ENCODE measurements at places on chromosomes 7 and 10.

DNA sequence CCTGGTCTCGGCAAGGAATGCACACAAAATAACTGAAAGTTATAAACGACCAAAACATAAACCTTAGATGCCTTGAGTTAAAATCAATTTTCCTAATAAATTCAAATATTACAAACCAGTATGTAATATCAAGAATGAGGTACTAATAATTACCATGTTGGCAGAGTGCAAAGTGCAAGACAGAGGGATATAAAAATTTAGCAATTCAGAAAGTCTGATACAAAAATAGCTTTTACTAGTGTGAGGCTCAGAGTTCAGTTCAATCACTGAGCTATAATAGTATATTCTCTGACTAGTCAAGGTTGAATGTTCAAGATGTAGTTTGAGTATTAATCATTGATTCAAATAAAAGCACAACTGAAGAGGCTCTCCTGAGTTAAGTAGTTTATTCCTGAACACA lies 4.8 kb upstream of the AUTS2 start:
- DNase-seq: no peak

DNA sequence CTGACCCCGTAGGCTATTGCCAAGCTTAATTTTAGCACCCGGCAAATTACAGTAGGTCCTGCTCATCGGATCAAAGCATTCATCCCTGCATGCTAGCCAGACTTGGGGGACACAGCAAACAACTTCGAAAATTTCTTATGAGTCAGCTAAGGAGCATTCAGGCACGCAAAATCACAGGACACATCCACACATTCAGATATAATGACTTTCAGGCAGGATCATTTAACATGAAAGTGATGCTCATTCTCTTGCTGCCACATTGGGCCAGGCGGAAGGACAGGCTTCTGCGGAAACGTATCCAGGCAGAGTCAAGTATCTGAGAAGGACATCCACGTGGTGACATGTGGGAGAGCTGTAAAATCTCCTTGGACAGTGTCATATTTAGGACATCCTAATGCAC lies 474.0 kb upstream of the NRP1 start:
- no peak for DNase-seq

DNA sequence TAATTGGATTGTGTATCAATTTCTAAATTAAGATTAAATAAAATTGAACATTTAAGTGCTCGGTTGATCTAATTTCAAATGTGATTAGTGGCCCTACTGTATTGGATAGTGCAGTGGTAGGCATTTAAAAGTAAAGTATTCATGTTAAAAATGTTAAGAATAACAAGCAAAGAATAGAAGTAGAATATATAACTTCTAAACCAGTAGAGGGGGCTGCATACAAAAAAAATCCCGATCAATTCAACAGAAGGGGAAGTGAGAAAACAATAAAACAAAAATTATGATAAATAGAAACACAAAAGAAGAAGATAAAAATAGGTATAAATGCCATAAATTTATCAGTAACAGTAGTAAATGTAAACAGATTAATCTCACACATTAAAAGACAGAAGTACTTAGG lies 24.9 kb upstream of the WDFY4 start:
- DNase-seq: no peak

DNA sequence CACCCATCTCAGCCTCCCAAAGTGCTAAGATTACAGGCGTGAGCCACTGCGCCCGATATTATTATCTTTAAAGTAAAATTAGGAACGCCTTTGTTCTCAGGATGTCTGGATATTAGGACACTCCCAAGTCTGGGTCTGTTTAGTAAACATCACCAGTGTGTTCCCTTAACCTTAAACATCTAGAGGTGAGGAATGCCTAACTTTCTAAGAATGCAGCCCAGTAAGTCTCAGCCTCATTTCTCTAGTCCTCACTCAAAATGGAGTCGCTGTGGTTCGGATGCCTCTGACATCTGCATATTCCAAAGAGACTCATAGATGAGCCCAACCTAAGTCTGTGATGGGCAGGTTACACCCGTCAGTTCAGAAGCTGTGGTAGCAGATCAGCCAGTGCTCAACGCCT lies 4.3 kb upstream of the INSYN2A start:
- no peak for DNase-seq

- no peak for DNase-seq
These were observed 18.5 kb downstream of the SLC13A4 start for GRCh38 chr7:135709508-135709907.

- no peak for DNase-seq
These were observed 10.1 kb downstream of the PON2 start for GRCh38 chr7:95424716-95425115.

DNA sequence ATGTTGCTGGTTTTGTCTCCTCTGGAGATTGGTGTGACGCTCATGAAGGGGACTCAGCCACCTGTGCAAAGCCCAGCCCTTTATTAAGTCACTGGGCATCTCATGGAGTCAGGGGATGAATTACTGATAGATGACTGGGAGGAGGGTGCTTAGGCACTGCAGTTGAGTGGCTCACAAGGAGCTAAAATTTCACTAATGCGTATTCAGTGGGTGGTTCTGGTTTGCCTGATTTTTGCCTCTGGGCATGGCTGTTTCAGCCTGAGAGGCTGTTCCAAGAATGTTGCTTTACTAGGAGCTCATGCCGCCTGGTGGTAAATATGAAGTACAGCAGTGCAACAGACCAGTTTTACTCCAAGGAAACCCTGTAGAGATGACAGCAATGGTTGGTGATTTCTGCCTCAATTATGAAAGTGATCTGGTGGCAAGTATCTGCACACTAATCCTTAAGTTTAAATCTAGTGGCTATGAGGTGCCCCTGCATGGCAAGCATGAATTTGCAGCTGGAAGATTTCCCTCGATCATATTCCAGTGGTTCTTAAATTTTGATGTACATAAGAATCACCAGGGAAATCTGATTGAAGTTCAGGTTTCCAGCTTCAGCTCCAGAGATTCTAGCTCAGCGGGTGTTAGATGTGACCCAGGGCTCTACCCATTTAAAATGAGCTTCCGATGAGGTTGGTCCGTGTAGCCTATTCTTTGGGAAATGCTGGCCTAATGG lies 19.9 kb downstream of the ACTA2 start:
- no peak for DNase-seq

DNA sequence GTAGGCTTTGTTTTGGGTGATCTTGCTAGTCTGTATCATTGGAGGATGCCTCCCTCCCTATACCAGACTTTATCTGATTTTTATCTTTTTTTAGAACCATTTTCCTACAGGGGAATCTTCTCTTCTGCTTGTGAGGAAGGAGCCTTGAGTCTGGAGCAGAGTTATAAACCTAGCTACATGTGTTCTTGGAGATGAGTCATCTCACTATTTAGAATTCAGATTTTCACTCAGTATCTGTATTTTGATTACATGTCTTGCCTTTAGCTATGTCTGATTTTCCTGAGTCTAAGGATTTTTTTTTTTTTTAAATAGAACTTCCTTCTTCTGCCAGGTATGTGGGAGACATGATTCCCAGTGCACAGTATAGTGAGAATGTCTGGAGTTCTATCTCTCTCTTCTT lies 211.6 kb upstream of the MBL2 start:
- DNase-seq: no peak

GRCh38 chr10:71323407-71323806 lies 4.3 kb downstream of the SLC29A3 start:
- no peak for DNase-seq

DNA sequence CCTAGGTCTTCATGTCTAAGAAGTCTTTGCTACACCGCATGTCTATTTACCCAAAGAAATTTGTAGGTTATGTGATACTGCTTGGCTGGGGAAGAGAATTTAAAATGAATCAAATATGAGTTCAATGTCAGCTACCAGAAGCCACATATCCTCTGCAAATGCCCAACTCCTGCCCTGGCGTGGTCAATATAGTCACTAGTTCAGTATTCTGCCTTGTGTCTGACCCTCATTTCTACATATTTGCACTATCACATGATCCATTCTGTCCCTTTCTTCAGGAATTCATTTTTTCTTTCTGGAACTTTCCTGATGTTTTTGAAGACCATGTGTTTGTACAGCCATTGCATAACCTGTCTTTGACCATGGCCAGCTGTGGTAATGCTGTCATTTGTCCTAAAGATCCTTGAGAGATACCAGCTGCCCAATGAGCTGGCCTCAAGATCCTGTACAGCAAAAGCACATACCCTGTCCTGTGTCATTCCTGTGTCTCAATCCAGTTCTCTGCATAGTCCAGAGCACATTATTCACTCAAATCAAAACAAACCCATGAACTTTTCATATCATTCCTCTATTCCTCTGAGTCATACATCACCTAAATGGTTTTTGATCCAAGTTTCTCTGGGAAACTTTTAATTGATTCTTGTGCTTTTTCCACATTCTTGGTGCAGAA lies 524.5 kb downstream of the PARD3 start:
- no peak for DNase-seq

DNA sequence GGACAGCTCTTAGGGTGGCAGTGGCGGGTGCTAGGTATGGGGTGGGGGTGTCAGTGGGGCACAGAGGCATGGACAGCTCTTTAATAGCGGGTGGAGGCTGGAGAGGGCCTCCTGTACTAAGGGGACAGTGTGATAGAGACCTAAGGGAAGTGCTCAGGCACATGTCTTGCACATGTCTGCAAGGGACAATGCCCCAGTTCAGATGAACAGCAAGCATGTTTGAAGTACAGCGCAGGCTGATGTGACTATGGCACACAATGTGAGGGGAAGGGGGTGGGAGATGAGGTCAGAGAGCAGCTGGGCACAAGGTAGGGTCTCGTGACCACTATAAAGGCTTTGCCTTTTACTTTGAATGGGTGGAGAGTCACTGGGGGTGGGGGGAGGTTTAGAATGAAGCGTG lies 3.5 kb downstream of the GIMAP8 start:
- DNase-seq: no peak

DNA sequence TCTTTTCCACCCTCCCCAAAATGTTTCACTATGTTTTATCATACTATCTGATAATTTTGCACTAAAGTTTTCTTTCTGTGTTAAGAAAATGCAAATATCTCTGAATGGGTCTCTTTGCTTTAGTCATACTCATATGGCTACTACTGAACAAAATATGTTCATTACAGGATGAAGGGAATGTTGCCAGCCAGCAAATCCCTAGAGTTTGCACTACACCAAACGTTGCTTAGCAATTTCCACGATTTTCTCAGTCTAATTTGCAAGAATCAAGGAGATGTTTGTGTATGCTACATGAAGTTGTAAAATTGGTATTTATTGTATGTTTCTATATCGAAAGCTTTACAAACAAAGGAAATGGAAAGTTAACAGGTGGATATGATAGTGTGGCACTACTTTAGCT lies 10.6 kb upstream of the MAGI2 start:
- no peak for DNase-seq

DNA sequence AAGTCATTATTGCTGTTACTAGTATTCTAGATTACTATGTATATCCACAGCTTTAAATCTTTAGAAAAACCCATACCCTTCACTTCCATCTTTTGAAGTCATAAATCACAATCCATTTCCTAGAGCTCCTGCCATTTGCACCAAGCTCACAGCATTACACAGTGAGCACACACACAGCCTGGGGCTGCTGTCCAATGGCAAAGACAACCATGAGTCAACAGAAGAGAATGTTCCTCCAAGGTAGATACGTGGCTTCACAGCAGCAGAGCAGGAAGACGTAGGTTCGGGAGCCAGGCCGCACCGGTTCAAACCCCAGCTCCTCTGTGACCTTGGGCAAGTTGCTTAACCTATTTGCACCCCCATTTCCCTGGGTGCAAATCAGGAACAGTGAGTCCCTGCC lies 234.6 kb downstream of the DIP2C start:
- DNase-seq: no peak

DNA sequence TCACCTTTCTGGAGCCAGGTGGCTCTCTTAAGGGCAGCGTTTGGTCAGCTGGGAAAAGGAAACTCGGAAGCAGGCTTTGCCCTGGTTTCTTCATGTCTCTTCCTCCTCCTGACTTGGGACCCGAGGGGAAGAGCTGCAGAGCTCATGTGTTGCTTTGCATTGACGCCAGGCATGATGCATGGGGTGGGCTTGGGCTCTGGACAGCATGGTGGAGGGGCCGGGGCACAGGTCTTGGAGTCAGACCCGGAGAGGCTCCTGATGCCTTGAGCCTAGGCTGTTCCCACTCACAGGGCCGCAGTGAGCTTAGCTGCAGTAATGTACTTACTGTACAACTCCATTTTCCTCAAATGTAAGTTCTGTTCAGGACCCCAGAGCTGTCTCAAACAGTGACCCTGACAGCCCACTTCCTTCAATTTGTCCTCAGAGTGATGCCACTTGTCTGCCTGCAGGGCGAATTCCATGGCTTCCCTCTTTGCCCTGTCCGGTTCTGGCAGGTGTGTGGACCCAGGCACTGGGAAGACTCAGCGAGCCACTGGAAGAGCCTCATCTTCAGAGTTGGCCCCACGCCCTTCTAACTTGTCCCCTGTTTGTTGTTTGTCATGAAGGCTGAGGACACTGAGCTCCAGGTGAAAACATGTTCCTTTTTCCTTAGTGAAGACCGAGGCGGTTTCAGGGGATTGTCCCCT lies 50.2 kb downstream of the ZNF467 start:
- no peak for DNase-seq

DNA sequence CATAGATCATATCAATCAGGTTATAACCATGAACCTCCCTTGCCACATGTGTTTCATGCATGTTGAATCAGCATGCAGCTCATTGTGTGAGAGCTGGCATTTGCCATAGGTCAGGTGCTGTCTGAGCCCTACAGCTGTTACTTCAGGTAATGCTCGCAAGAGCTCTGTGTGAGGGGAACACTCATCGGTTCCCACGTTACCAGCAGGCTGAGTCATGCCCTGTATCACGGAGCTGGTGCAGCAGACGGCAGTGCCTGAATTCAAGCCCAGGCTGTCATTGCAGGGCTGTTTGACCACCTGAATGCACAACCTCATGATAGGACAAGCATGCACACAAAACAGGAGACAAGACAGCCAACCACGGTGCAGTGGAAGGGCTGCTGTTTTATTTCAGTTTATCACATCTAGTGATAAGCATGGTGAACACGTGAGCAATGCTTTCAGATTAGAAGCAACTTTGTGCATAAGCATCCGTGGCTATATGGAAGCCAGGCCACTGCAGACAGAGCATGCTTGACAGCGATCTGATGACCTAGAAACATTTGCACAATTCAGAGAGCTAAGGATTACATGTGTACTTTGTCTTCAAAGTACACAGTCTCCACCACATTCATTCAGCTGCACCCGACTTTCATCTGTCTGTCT lies 56.4 kb upstream of the PFKP start:
- no peak for DNase-seq

DNA sequence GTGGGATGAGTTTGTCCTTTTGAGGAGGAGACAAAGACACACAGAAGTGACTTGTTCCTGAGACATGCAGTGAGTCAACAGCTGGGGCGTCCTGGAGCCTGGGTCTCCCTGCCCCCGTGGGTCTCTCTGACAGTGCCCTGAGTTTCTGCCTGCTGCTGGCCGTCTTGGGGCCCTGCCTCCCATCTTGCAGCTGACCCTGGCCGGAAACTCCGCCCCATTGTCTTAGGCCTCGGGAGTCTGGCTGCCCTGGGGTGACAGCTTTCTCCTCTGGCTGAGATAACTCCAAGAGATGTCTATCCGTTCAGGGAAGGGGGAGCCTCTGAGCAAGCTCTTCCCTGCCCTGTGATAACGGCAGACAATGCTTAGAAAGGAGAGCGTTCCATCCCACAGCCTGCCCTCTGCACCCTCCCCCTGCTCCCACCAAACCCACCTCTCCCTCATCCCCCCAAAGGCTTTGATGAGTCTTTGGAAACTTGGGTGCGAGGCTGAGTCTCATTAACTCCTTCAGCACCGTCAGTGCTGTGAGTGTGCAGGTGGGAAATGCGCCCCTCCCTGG lies 69.5 kb upstream of the PODXL start:
- no peak for DNase-seq

GRCh38 chr7:77428777-77429231 lies 12.7 kb upstream of the GSAP start:
- no peak for DNase-seq

All from GM18507 (cell line).